T-helper 2 cell treated with Interferon-gamma antibody and Interleukin-4, amounts not matched to agents 100 ng/mL and 5 ng/mL, for 36 hours (primary cell): ENCODE measurements at places on chromosomes 2 and 18. TPM values are rescaled to one million over a fixed set of nuclear protein-coding genes. Genes with fewer than 3 reads are reported as not detected.

The FAM124B gene
- total RNA-seq, result 4.5 and 4.7 TPM in 2 replicates

The AGXT gene
- total RNA-seq, result not detected in 2 replicates

The TEX44 gene
- total RNA-seq, result not detected in 2 replicates

The LOXHD1 gene
- not detected in 2 replicates for total RNA-seq

The SLC4A3 gene
- not detected in 2 replicates for total RNA-seq
